ENCODE measurements at places on chromosomes 1 and 21.

DNA sequence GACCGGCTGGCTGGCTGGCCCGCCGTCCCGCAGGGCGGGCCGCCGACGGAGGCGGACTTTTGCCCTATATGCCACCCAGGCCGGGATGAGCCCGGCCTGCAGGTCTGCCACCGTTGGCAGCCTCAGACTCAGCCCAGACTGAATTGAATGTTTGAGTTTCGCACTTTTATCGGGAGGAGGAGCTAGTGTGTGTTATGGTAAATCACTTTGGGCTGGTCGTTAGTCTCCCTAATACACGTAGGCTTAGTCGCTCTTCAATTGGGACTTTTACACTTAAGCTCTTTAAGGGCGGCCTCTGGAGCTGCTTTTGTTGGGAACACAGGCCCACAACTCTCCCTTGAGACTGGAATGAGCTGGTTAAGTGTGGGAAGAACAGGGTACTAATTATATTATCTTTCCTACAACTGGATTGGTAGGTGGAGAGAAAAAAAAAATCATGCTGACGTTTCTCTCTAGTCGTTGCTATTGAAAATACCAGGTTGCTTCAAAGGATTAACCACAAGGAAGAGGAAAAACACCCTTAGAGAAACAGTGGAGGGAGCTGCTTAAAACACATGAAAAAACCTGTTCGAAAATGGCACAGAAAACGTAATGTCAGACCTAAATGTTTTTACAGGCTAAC is 1.4 kb upstream of the IRF2BP2 start:
- no peak for DNase-seq

DNA sequence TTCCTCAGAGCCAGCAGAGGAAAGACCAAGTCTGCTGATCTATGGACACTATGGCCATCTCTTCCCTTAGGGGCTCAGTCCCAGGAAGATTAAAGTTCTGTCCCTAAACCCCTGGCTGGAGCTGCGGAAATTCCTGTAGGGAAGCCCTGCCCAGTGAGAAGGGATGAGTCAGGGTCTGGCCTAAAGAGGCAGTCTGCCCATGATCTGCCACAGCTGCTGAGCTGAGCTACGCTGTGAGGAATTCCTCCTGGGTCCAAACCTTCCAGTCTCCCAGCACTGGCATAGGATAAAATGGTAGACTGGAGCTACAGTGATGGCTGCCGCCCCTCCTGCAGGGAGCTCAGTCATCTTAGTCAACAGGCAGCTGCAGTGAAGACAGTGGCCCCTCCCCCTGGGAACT is 213.7 kb downstream of the BRINP2 start:
- no peak for DNase-seq

GRCh38 chr1:18342744-18343143 is 138.0 kb upstream of the KLHDC7A start:
- no peak for DNase-seq

DNA sequence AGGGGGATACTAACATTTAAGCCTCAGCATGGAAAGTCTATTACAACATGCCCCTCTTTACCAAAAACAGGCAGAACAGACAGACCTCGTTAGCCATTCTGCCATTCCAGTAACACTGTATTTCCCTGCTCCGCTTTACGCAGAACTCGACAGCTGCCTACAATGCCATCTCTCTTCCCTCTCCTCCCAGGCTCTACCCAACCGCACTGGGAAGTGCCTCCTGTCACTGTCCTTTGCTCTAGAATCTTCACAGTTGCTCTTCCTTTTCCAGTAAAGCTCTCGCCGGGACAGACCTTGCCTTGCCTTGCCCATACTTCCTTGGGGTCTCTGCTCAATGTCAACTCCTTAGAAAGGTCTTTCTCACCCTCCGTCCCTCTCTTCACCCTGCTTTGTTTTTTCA is 22.8 kb downstream of the COA6 start:
- no peak for DNase-seq

- no peak for DNase-seq
Observed at GRCh38 chr1:15139654-15140350, 13.7 kb upstream of the TMEM51 start.

DNA sequence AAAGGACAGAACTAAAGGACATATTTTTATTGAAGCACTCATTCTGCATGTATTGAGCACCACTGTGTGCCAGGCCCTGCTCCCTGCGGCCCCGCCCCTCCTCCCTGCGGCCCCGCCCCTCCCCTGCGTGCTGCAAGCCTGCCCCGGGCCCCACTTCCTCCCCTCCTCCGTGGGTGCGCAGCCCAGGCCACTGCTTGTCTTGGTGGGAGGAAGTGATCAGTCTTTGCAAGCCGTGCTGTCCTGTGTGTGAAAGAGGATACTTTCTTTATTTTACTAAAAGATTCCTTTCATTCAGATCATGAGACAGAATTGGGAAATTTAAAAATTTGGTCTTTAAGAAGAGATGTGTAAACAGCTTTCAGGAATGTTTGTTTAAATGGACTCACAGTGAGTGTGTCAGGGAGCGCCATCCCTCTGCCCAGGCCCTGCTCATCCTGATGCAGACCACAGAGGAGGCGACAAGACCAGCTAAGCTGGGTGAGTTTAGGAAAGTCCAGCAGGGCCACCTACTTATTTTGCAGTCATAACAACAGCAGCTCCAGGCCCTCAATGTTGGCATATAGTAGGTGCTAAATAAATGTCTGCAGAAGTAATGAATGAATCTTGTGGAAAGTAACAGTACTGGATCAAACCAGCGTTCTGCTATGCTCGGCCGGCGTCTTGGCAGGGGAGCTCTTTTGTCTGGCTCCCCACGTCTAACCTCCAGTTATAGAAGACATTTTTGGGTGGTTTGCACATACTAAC is 88.3 kb upstream of the SELENON start:
- no peak for DNase-seq

GRCh38 chr1:115877511-115877910 is 36.6 kb upstream of the NHLH2 start:
- DNase-seq = no peak

GRCh38 chr1:63316984-63317816 is 5.2 kb upstream of the FOXD3 start:
- DNase-seq = no peak

GRCh38 chr1:61125263-61125662 is 42.9 kb downstream of the NFIA start:
- DNase-seq = no peak

- no peak for DNase-seq
Observed at GRCh38 chr21:31886915-31887314, 14.1 kb downstream of the HUNK start.

GRCh38 chr1:173789841-173790240 is 34.6 kb upstream of the DARS2 start:
- DNase-seq = no peak

GRCh38 chr1:81760477-81761097 is 40.1 kb upstream of the ADGRL2 start:
- no peak for DNase-seq

GRCh38 chr1:12542616-12543592 is 75.1 kb downstream of the DHRS3 start:
- no peak for DNase-seq

DNA sequence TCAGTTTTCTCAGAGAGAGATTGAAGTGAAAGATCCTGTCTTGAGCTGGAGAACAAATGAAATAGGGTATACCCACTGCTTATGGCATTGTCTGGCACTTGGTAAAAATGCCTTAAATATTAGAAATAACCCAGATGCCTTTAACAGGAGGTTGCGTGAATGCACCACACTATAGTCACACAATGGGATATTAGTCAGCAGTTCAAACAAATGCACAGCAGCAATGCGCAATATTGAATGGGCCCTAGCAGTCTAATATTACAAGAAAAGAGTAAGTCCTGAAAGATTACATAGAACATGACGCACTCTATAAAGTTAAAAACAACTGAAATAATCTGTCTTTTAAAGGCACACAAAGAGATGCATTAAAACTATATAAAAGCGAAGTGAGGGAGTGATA is 161.1 kb downstream of the EDEM3 start:
- no peak for DNase-seq

GRCh38 chr1:5475572-5475971 is 516.7 kb downstream of the NPHP4 start:
- no peak for DNase-seq

DNA sequence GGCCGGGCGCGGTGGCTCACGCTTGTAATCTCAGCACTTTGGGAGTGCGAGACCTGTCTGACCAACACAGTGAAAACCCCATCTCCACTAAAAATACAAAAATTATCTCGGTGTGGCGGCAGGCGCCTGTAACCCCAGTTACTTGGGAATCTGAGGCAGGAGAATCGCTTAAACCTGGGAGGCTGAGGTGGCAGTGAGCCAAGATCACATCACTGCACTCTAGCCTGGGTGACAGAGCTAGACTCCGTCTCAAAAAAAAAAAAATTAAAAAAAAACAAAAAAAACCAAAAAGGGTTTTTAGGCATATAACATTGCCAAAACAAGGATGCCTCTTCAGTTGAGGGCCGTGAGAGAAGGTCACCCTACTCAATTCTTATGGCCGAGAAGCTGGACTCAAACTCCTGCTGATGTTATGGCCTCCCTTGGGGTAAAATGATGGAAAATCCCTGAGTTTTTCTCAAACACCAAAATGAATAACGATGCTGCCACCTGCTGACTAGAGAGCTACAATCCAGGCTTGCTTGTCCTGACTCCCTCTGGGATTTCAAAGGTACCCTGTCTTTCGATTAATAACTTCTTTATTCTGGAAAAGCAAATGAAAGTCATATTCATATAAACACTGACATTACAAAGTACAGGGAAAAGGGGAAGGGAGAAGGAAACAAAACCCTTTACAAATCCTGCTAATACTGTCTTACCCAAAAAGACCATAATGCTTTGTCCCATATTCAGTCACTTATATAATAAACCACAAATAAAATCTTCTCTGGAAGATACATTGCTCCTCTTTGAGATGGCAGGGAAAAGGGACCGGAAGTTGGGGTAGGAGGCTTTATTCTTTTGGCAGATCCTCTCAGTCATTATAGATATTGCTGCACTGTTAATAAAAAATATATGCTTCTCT is 10.7 kb downstream of the RAB42 start:
- no peak for DNase-seq

DNA sequence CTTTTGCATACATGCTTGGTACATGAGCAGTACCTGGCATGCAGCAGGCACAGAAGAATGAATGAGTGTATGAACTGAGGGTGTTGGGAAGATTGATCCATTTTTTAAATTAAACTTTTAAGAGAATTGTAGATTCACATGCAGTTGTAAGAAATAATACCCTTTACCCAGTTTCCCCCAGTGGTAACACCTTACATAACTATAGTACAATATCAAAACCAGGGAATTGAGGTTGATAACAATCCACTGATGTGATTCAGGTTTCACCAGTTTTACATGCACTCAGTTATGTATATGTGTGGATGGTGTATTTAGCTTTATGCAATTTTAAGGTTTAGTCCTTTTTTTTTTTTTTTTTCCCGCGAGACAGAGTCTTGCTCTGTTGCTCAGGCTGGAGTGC is 20.5 kb downstream of the TRABD2B start:
- no peak for DNase-seq

DNA sequence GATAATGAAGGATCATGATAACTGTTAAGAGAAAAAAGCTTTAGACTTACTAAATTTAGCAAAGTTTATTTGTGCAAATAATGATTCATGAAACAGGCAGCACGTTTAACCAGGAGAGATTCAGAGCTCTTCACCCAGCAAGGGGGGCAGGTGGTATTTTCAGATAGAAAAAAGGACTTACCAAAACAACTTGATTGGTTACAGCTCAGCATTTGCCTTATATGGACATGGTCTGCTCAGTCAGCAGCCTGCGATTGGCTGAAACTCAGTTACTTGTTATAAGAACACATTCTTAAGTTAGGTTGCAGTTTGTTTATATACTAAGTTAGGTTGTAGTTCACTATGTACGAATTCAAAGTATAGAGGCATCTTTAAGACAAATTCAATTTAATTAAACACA is 165.6 kb downstream of the DUSP10 start:
- no peak for DNase-seq

GRCh38 chr1:116310180-116310579 is 62.9 kb upstream of the ATP1A1 start:
- no peak for DNase-seq

DNA sequence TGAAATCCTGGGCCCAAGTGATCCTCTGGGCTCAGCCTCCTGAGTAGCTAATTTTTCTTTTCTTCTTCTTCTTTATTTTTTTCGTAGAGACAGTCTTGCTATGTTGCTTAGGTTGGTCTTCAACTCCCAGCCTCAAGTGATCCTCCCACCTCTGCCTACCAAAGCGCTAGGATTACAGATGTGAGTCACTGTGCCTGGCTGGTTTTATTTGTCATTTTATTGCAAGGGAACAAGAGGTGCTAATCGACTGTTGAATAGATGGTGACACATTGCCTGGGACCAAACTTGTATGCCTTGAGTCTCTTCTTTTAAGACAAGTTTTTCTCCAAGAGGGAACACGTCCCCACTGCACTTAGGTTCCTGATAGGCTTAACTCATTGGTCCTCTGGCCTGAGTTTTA is 20.0 kb upstream of the KLHDC8A start:
- DNase-seq = no peak

DNA sequence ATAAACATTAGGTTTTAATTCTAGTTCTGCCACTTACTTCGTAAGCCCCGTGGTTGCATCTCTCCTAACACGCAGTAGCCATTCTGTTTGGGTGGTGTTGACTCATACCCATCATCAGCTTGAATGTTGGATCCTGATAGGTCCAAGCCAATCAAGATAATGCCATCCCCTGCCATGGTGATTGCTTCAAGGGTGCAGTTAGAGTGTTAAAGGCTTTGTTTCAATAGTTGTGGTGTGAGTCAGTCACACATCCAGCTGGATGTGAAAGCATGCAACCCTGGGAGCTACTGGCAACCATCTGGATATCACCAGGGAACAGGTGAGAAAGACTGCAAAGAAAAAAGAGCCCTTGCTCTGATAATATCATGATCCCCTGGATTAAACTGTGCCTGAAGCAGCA is 69.1 kb downstream of the OMA1 start:
- no peak for DNase-seq

- DNase-seq = no peak
Observed at GRCh38 chr1:156772222-156772621, 4.9 kb downstream of the PRCC start.

- no peak for DNase-seq
Observed at GRCh38 chr1:57881639-57882038, 457.8 kb upstream of the DAB1 start.

GRCh38 chr1:245458761-245459174 is 304.0 kb downstream of the KIF26B start:
- DNase-seq = no peak

DNA sequence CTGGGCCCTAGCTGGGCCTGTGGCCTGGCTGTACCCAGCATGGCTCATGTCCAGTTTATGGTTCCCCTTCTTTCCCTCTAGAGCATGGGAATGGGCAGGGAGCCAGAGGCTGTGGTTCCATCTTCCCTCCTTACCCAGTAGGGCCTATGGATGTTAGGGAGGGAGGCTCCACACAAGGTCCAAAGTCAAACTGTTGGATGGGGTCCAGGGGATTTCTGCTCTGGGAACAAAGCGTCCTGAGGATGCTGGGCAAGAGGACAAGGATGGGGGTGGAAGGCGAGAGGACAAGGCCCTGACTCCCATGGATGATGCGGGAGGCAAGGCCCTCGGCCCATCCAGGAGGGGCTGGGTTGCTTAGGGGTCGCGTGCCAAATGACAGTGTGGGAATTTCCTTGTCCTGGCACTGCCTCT is 17.3 kb downstream of the CSF1 start:
- DNase-seq = no peak
